ENCODE measurements at places on chromosomes 7 and 10.

DNA sequence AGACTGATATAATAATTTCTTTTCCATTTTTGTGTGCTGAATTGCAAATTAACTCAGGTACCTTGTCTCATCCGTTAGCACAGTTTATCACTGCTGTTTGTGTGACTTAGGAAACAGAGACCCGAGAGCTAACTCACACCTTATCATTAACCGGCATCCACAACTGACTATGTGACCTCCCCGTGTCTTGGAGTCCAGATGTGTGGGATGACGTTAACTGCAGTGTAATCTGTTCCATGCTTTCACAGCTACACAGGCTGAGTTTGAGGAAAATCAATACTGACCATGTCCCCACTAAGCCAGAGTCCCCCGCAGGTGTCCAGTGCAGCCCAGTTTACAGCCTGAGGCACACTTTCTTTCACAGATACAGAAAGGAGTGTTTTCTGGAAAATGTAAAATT, 154.7 kb downstream of the COBL start:
- no peak for DNase-seq

- DNase-seq: no peak
Observed at GRCh38 chr7:128161466-128162125, 79.5 kb upstream of the LEP start.

DNA sequence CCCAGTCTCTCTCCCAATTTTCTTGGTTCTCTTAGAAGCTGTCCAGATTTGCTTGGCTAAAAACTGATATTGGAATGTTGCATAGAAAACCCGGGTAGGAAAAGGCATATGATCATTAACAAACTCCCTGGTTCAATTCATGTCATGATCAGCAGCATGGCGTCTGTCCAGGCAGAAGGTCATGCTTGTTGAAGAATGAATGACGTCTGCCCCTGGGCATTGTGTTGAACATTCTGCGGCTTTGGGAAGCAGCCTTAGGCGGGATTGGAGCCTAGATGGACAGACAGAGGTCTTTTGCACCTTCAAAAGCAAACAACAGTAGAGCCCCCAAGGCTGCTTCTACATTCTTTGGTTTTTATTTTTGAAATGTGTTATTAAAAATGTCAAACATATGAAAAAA, 7.7 kb upstream of the MINDY3 start:
- DNase-seq: no peak

- no peak for DNase-seq
Observed at GRCh38 chr10:73310475-73310874, 48.2 kb downstream of the CFAP70 start.

- no peak for DNase-seq
Observed at GRCh38 chr10:102791754-102792395, 45.3 kb downstream of the CYP17A1 start.
